ENCODE measurements at places on chromosomes 16 and 17.

DNA sequence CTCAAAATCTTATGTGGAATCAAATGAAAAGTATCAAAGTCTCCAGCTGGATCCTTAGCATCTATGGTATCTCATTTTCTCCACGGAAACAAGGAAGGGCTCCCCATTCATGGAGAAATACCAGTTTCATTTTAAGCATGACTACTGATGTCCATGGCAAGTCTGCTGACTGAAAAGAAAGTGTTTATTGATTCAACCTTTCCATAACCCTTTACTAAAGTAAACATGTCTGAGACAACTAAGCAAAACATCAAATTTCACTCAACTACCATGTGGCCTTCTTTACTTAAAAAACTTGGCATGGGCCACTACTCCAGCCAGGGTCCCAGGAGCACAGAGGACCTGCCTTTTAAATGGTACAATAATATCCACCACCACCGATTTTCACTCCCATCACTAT, 928.0 kb upstream of the SOX9 start:
- DNase-seq: no peak

DNA sequence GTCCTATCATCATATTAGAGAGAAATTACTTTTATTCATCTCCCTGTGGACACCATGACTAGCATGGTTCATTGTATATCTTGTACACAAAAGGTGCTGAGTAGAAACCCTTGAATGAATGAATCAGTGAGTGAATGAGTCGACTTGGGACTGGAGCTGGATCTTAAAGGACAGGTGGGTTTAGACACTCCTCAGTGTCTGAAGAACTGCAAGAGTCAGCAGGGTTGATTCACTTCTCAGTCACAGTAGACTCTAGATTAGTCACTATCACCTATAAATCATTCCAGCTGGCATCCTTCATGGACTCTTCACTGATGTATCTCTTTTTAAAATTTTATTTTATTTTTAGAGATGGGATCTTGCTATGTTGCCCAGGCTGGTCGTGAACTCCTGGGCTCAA, 30.1 kb upstream of the PMFBP1 start:
- no peak for DNase-seq

- no peak for DNase-seq
These were observed 111.1 kb downstream of the OR1D5 start for GRCh38 chr17:2952174-2952845.

GRCh38 chr16:84867696-84868095, 47.9 kb downstream of the CRISPLD2 start:
- DNase-seq: no peak

DNA sequence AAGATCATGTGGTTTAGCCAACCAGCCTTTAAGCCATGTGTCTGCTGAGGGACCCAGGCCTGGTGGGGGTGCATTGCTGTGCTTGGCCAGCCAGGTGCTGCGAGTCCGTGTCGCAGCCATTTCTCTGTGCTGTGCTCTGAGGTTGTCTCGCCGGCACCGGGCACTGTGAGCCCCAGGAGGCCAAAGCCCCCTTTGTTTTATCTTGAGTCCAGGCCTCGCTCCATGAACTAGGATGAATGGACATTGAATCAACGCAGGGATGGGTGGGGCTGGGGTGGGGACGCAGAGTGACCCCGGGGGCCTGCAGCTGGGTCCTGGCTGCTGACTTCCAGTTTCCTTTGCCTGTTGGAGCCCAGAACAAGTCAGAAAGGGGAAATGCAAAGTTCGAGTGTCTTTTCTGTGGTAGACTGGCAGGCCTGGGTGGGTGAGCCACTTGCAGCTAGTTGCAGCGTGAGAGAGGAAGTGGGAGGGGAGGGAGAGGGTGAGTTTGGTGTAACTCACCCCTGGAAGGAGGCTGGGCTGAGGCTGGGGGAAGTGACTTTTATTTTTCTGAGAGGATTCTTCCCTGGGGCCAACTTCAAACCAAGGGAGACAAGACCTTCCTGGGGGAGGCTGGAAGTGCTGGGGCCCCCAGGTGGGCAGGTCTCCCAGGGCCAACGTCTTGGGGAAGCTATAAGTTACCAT, 324.7 kb downstream of the SEC14L1 start:
- no peak for DNase-seq

GRCh38 chr17:28760601-28761562, 17.1 kb downstream of the TRAF4 start:
- DNase-seq: no peak

GRCh38 chr17:8225813-8226535, 15.6 kb upstream of the AURKB start:
- DNase-seq: peak; percentile 80

DNA sequence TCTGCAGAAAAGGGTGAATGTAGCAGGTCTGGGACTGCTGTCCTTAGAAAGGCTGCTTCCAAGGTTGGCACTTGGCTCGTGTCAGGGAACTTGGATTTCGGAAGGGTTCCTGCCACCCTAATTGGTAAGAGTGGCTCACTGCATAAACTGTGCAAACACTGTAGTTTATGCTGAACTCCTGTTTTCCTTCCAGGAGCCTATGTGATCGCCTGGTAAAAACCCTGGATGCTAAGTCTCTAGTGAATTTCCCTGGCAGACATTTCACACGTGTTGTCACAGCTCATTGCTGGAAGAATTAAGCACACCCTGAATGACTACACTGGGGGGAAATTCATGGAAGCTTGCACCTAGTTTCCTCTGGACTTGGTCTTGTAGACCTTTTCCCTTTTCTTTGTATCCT, 140.1 kb downstream of the SPECC1 start:
- DNase-seq: no peak

DNA sequence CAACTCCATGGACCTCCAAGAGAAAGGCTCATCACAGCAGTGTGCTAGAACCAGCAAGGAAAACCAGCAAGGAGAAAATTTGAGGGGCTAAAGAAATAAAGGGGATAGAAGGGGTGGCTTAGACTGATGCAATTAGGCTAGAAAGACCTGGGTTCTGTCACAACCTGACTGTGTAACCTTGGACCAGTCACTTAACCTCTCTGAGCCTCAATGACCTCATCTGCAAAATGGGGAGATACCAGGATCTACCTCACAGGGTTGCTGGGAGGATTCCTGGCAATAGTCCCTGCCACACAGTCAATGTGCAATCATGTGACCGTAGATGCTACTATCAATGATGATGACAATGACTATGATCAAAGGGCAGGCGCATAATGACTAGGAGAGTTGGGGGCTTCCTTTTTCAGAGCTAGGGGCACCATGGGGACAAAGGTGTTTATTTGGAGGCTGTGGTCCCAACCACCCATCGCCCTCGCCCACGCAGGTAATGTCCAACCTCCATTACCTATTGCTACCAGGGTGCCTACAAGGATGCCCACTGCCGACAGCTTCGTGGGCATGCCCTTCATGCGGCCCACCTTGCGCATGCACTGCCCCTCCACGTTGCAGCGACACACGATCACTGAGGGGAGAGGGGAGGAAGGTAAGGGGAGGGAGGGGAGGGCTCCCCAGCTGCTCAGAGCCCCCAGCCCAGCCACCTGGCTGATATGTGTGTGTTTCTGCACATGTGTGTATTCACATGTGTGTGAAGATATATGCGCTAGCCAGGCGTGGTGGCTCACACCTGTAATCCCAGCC, 9.7 kb downstream of the CDH16 start:
- DNase-seq: no peak

DNA sequence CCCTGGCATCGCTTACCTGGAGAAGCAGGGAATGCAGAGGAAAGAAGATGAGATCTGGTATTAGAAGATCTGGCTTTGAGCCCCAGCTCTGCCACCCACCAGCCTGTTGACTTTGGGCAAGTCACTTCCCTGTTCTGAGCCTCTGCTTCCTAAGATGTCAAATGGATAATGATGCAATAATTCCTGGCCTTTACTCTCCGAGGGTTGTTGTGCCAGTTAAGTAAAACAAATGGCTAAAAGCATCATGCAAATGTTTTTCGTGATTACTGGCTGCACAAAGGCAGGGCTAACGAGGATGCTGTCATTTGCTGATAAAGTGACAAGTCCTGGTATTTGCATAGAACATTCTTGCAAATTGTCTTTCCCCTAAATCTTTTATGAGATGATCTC, 1.3 kb upstream of the ZNF821 start:
- no peak for DNase-seq

- DNase-seq: peak; percentile 93
These were observed 248.3 kb upstream of the CIBAR2 start for GRCh38 chr16:85360323-85361277.

DNA sequence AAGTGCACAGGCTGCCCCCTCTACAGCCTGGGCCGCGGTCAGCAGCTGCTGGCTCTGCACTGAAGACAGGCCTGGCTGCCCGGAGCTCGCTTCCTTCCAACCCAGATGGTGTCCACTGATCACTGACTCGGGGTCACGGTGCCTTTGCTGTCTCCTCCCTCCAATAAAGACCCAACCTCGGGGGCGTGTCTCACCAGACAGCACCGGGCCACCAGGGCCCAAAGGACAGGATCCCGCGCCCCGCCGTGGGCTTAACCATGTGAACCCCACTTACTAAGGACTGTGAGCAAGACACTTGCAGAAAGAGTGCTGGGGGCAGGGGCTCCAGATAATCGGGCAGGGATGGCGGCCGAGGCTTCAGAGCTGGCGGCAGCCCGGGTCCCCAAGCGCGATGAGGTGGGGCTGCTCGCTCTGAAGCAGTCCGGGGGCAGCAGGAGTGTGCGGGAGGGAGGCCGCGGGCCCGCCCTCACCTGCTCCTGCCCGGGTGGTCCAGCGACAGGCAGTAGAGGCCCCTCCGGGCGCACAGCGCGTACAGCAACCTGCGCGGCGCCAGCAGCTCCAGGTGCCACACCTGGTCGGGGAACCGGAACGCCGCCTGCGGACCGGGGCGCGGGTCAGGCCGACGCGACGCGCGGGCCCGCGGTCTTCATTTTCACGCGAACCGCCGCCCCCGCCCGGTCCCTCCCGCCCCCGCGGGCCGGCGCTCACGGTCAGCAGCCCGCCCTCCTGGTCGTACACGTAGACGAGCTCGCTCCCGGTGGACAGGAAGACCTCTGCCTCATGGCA, 502 bp downstream of the FAAP100 start:
- DNase-seq: peak; percentile 36

DNA sequence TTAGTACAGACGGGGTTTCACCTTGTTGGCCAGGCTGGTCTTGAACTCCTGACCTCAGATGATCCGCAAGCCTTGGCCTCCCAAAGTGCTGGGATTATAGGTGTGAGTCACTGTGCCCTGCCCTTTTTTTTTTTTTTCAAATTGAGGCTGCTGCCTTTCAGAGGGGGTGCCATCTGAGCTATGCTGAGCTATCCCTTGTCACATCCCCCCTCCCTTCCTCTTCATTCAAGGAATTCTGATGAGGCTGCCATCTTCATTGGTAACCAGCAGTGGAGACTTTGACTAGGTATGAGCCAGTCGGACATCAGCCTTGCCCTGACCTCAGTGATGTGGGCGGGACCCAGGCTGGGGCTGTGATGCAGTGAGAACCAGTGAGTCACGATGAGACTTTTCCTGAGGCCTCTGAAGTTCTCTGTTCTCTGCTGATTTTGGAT, 24.4 kb upstream of the GPT2 start:
- DNase-seq: no peak

- DNase-seq: no peak
These were observed 60.0 kb downstream of the KLHDC4 start for GRCh38 chr16:87705771-87706277.

- DNase-seq: no peak
These were observed 25.0 kb downstream of the LGALS3BP start for GRCh38 chr17:78954684-78955083.

- DNase-seq: peak; percentile 46
These were observed 46.4 kb downstream of the SLC47A1 start for GRCh38 chr17:19579867-19580565.

- DNase-seq: peak; percentile 73
These were observed 1.7 kb upstream of the LASP1 start for GRCh38 chr17:38867968-38868816.

DNA sequence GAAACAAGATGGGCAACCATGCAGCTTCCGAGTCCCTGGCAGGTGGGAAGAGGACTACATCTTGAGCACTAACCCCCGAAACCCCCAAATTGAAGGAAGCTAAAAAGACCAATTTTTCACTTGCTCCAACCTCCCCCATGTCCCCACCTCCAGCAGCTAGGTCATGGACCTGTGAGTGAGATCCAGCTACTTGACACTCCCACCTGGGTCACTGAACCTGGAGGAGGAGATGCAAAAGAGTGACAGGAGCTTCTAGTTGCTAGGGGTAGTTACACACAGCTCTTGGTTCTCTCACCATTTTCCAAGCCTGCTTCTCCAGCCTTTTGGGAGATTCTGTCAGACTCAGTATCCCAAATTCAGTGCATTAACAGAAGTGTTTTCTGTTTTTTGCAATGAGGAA, 11.2 kb downstream of the PDZD9 start:
- DNase-seq: no peak

DNA sequence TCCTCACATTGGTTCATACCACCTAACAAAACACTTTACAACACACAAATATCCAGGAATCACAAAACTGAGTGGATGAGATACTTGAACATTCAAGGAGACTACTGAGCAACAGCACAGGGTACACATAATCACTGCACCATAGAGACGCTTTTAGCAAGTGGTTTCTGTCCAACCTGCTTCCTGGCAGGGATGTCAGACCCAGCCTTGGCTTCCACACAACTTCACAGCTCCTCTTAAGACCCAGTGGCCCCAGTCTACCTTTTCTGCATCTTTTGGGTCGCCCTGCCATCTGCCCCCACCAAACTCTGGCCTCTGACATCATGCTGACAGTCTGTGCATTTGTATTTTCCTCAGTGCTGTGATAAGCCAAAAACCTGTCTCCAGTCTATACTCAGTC, 5.9 kb upstream of the CORO6 start:
- no peak for DNase-seq

- DNase-seq: peak; percentile 79
These were observed 14.6 kb downstream of the CACNA1H start for GRCh38 chr16:1167276-1168107.

DNA sequence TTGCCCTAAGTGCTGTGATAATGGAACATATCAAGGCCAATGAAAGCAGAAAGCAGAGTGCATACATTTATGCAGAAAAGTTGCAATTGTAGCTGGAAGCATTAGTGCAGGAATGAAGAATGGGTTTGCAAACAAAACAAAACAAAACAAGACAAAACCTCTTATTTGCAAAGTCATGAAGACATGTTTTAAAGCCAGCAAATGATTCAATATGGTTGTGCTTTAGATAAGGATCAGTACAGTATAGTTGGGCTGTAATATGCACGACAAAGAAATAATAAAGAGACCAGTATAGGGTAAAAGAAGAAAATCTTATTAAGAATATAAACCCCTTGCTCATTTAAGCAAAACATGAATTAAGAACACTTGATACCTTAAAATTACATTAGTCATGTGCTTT, 398.1 kb downstream of the KIF2B start:
- no peak for DNase-seq
